ENCODE measurements at places on chromosomes 12 and 14.
A peak's percentile ranks its signal among the peaks of the same experiment; 100 is the strongest.

GRCh38 chr14:77647853-77648252, 31.4 kb upstream of the SPTLC2 start:
- no peak for DNase-seq

DNA sequence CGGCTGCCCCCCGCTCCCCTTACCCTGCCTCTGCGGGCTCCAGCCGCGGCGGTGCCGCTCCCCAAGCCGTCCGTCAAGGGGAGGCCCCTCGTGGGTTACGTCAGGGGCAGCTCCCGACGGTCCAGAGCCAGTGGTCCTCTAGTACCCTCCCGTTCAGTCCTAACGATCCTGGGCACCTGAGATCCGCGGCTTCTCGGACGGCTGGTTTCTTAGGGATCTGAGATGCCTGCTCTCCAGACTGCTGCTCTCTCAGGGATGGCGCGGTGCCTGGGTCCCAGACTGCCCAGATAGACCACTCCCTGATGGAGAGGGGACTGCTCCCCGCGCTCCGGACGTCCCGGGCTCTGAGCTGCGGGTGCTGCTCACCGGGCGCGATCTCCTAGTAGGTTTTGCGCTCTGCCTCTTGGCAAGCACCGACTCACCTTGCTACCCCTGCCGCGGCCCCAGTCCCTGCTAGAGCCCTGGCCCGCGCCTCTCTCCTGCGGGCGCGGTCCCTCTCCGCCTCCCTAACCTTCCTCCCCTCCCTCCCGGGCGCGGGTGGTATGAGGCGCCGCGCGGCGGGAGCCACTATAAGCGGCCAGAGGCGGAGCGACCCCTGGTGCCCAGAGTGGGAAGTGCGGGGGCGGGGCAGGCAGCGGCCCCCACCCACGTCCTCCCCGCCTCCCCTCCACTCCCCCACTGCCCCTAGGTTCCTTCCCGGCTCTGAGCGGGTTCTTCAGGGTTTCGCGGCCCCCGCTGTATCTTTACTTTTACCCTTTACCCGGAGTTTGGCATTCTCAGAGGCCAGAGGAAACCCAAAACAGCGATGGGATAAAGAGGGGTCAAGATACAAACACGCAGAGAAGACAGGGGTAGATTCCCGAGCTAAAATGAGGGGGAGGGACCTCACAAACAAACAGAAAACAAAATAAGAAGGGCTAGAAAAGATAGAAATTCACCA, at the start of gene C1QL4:
Gene C1QL4, minus strand, starts transcription at position 544 of the 940 bp plus-strand sequence. CDS start 711 bp downstream, outside the sequence.
- DNase-seq = peak; percentile 61

DNA sequence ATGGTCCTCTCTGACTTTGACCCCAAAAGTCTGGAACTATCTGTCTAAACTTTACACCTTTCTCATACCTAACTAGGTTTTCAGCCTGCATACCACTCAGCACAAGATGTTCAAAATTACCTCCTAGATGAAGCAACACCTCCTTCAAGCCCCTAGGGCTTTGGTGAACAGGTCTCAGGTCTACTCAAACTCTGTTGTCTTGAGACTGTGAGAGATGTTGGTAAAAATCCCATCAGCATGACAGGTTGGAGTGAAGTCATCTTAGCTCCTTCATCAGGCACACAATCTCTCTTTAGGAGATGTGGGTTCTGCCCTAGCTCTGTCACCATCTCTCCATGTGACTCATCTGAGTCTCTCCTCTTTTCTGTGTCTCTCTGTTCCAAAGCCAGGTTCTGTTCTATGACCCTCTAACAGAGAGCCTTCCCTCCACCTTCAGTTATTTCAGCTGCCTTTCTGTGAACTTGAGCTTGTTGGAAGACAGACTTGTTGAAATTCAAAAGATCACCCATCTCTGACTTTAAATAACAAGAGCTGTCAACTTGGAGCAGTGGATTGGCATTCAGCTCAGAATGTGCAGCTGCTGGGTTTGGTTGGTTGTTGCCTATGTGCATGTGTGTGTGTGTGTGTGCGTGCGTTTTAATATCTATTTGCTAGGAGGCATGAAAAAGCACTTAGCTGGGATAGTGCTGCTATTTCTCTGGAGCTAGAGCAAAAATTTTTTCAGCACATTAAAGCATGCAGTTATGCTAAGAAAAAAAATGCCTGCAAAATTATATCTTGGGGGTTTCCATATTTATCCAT, 130.7 kb downstream of the CRACR2A start:
- DNase-seq = no peak

GRCh38 chr14:74364271-74364880, 16.1 kb downstream of the VRTN start:
- no peak for DNase-seq

GRCh38 chr12:49979016-49979586, 6.4 kb downstream of the AQP6 start:
- no peak for DNase-seq

- DNase-seq = peak; percentile 94
Measured at GRCh38 chr14:71117839-71118743, 210.8 kb downstream of the PCNX1 start.

GRCh38 chr12:130838284-130838950, 633 bp downstream of the STX2 start:
- DNase-seq = no peak

GRCh38 chr14:100666403-100666802, 60.3 kb upstream of the DLK1 start:
- DNase-seq = no peak

- no peak for DNase-seq
Measured at GRCh38 chr14:66135831-66136230, 350.3 kb upstream of the CCDC196 start.

DNA sequence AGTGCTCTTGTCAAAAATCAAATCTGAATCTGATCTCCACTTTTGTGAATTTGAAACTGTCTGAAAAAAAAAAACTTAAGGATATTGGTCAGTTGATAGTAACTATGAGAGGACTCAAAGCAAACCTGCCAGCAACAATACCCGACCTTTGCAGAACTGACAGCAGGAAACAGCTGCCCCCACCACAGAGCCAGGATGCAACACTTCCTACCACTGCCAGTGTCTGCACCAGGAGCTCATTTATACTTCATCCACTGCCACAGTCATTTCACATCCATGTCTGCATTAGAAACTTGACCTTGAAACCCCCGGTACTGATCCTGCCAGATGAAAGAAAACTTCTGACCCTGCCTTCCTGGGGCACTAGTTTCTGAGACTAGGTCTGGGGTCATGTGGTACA, 27.4 kb upstream of the RXYLT1 start:
- no peak for DNase-seq

DNA sequence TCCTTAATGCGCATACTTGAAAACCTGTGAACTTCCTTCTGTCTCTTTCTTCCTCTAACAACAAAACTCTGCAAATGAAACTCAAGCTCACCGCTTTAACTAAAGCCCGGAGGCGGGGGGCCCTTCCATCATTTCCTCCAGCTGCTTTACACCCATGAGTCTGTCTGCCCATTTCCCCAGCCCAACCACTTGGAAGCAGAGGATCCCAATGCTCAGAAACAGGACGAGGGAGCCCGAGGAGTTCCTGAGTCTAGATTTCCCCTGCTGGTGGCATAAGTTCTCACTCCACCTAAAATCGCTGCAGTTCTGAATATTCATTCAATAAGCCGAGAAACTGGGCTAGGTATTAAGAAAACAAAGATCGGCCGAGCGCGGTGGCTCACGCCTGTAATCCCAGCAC, 30.8 kb downstream of the GPR19 start:
- DNase-seq = no peak
